Activated CD8-positive, alpha-beta memory T cell treated with anti-CD3 and anti-CD28 coated beads for 1 hour (primary cell): ENCODE measurements at places on chromosomes 16 and 17.
A peak's percentile ranks its signal among the peaks of the same experiment; 100 is the strongest.

DNA sequence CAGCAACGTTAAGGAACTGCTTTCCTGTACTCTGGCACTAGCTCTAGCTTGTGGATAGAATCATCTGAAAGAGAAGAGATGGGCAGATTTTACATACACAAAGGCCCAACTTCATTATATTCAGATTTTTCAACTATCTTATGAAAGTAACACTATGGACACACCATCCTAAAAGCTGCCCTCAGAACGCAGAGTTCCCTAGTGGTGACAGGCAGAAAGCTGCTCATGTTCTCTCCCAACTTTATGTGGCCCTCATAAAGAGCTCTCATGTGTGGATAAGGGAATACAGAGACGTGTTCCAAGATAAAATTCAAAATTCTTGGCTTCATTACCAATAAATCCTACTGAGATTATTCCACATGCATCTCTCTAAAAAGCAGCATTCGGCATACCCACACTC, 1.5 kb downstream of the CFAP20 start:
- DNase-seq, result no peak

DNA sequence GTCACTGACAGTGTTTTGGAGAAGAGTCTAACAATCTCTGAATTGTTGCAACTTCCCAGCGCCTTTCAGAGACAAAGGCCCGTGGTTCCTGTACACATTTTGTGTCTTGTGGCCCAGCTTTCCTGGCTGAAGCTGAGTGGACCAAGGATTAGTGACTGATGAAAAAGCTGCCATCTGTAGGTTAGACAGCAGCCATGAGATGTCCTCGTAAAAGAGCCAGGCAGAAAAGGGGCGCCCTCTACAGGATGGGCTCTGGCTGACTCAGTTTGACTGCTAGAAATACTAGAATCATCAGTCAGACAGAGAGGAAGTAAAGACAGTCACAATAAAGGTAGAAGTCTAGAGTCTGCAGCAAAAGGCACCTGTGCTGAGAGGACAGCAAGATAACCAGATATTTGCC, 26.5 kb upstream of the NF1 start:
- peak; percentile 11 for DNase-seq

GRCh38 chr16:72357910-72358309, 186.0 kb upstream of the PMFBP1 start:
- no peak for DNase-seq

GRCh38 chr16:25051406-25052150, 36.4 kb upstream of the ARHGAP17 start:
- DNase-seq, result no peak

DNA sequence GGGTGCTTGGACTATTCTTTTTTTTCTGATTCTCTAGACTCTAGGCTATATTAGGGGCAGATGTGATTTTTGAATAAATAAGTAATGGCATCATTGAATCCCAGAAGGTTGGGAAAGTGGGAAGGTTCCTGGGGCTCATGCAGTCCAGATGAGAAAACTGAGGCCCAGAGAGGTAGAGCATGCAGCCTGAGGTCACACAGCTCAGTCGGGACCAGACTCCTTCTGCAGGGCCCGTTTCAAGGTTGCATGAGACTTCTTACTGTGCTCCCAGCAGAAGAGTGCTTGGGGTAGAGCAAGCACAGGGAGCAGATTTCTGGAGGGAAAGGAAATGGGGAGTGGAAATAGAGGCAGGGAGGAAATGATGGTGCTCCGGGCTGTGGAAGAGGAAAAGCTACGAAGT, 59.8 kb downstream of the MGAT5B start:
- DNase-seq, result no peak

GRCh38 chr16:23896832-23897821, 61.3 kb downstream of the PRKCB start:
- no peak for DNase-seq

GRCh38 chr16:23802776-23803175, 33.0 kb upstream of the PRKCB start:
- no peak for DNase-seq

GRCh38 chr17:77512062-77512946, 371.5 kb downstream of the SEC14L1 start:
- no peak for DNase-seq

DNA sequence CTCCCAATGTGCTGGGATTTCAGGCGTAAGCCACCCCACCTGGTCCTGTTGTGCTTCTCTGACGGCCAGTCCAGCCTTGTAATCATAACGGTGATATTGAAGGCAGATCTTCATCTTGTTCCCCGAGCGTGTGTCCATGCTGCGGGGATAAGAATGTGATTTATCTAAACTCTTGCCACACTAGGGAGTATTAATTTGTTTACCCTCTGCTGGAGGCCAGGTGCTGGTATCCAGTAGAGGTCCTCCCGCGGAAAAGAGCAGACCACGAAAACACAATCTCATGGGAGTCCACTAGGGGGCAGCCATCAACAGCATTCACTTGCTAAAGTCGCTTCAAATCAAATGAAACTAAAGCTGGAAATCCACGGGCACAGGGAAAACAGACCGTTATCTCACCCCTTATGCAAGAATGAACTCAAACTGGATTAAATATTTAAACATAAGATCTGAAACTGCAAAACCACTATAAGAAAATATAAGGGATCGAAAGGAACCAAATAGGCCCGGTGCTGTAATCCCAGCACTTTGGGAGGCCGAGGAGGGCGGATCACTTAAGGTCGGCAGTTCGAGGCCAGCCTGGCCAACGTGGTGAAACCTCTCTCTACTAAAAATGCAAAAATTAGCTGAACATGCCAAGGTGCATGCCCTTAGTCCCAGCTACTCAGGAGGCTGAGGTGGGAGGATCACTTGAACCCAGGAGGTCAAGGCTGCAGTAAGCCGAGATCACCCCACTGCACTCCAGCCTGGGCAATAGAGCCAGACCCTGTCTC, 22.3 kb upstream of the RBBP6 start:
- DNase-seq, result peak; percentile 50

- DNase-seq, result no peak
Observed at GRCh38 chr16:49496656-49497055, 123.1 kb downstream of the C16orf78 start.

GRCh38 chr16:24909856-24910255, 64.1 kb downstream of the SLC5A11 start:
- no peak for DNase-seq

DNA sequence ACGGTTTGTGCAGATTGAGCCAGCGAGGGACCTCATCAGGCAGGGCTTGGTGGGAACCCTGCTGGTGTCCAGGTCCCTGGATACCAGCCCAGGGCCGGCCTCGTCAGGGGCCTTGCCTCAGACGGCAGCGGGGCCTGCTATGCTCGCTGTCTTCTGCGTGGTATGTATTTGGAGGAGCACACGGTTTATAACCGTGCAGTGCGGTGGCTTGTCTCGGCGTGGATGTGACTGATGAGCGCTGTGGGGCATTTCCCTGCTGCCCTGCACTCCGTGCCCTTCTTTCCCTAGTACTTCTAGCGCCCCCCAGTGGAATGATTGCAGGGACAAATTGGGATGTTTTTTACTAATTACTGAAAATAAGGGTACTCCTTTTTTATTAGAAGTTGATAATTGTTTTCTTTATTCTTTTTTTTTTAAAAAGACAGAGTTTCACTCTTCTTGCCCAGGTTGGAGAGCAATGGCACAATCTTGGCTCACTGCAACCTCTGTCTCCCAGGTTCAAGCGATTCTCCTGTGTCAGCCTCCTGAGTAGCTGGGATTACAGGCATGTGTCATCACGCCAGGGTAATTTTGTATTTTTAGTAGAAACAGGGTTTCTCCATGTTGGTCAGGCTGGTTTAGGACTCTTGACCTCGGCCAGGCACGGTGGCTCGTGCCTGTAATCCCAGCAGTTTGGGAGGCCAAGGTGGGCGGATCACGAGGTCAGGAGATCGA, 15.3 kb downstream of the TBCD start:
- no peak for DNase-seq

DNA sequence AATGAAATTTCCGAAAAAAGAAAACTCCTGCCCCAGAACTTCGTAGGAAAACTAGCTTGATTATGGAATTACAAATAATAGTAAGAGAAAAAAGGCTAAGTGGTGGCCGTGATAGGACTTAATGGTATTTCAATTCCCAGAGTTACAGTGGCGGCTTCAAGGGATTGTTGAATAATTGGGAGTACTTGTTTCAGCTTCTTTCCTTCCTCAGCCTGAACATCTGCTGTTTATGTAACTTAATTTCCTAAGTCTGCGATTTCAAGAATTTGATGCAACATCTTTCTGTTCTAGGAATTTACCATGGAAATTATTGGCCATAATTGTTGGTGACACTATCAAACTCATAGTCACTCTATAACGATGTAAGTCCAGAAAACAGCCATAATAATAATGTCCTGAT, 684 bp upstream of the APPBP2 start:
- DNase-seq, result no peak

- DNase-seq, result no peak
Observed at GRCh38 chr16:4703906-4704305, 10.5 kb downstream of the NUDT16L1 start.

- no peak for DNase-seq
Observed at GRCh38 chr17:78653382-78653781, 76.2 kb upstream of the DNAH17 start.

DNA sequence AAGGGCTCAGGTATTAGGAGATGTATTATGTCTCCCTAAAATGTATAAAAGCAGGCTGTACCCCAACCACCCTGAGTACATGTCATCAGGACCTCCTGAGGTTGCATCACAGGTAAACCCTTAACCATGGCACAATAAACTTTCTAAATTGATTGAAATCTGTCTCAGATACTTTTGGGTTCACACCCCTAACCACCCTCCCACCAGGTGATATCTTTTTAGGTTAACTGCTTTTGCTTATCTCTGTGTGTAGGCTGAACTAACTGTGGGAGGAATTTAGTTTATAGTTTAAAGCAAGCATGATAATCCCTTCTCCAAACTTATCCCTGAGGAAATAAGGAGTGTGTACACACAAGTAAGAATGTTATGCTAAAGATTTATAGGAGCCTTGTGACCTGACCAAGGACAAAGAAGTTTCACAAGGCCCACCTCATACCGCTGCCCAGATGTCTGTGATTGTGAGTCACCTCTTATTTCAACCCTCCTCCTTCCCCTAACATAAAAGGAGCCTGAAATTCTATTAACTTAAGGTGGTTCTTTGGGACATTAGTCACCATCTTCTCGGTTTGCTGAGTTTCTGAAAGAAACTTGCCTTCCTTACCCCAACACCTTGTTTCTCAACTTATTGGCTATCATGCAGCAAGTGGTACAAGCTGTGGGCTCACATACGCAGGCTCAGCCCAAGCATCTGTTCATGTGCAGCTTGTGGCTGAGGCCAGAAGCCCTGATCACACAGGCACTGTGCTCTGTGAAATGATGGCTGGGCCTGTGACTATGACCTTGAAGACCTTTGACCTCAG, 11.3 kb downstream of the PRSS22 start:
- no peak for DNase-seq

DNA sequence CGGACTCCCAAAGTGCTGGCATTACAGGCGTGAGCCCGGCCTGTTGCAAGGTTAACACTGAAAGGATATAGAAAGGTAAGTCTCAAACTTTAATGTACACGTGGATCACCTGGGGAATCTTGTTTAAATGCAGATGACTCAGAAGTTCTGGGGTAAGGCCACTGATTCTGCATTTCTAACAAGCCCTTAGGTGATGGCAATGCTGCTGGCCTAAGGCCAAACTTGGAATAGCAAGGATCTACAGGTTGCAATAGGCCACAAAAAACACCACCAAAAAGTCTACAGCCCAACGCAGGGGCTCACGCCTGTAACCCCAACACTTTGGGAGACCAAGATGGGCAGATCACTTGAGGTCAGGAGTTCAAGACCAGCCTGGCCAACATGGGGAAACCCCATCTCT, 4.2 kb downstream of the CMTM4 start:
- no peak for DNase-seq

GRCh38 chr17:8159459-8160223, 3.1 kb downstream of the VAMP2 start:
- no peak for DNase-seq

- DNase-seq, result no peak
Observed at GRCh38 chr16:61871837-61872777, 164.1 kb downstream of the CDH8 start.

GRCh38 chr17:74116087-74116717, 87.3 kb upstream of the RPL38 start:
- DNase-seq, result no peak

DNA sequence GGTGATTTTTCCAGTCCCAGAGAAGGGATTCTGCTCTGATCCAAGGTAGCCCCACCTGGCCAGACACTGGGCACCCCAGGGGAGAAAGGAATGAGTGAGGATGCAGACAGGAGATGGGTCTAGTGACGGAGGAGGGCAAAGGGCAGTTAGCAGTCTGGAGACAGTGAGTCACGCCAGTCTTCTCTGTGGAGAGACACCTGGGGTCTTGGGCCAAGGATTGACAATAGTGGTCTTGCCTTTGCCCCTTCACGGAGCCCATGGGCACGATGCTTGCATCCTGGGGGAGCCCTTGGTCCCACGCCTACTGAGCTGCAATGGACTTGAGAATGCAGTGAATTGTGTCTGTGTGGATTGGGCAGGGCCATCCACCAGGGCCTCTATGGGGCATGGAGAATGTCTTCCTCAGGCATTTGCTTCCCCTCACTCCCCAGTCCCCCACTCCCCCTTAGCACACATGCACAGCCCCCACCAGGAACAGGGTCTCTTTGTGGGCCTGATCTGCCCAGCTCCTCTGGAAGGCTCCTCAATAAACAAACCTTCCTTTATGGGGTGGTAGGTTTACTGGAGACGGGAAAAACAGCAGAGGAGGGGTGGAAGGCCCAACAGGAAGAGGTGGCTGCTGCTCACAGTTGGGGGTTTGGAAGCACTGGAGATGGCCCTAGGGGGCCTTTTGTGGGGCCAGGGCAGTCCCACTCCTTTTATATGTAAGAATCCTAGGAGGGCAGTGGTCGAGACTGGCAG, 1.4 kb downstream of the CHAD start:
- DNase-seq, result no peak

GRCh38 chr16:86129541-86129940, 230.6 kb downstream of the IRF8 start:
- no peak for DNase-seq

- no peak for DNase-seq
Observed at GRCh38 chr17:79752175-79752574, 21.4 kb downstream of the ENPP7 start.

DNA sequence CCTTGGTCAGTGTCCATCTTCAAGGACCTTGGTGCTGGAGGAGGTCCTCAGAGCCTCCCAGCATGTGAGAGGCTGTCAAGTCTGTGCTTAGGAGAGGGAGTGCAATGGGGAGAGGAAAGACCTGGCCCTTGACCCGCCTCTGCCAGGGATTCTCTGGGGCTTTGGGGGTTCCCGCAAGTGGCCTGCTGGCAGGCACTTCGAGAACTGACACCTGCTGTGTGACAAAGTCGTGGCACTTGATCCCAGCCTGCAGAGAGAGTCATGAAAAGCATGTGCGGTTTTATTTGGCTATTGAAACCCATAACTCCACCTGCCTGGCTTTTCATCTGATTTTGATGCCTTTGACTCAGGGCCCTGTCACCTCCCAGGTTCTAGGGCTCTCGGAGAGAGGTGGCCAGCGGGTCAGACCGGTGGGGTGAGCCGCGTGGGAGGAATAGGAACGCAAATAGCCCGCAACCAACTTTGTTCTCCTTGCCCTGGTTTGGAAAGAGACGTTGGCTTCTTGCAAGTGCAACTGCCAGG, 42.8 kb upstream of the GSE1 start:
- DNase-seq, result no peak
